ENCODE measurements at places on chromosomes 11 and 22. TPM values are rescaled to one million over a fixed set of nuclear protein-coding genes. Genes with fewer than 3 reads are reported as not detected.
A peak's percentile ranks its signal among the peaks of the same experiment; 100 is the strongest.

DNA sequence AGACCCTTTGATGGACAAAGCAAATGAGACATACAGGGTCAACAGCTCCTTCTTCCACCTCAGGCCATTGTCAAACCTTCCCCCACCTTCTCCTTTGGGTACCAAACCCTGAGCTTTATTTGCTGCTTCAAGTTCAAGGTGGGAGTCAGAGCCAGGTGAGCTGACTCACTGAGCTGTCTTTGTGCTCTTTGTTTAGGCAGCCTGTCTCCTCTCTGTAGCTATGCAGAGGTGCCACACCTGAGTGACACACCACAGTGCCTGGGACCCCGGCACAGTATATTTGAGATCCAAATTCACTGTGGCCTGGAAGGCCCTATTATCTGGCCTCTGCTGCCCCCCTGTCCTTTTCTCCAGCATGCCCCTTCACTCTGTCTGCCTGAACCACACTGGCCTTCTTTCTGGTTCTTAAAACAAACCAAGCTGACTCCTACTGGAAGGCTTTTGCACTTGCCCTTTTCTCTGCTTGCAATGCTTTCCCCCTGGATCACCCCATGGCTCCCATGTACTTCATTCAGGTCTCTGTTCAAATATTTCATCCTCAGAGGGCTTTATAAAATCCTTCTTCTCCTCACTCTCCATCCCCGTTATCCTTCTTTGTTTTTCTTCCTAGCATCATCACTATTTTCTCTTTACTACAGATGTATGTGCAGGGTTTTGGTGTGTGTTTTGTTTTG is 16.1 kb downstream of the LMO2 start:
- no peak for DNase-seq

GRCh38 chr22:32849501-32849900 is 48.0 kb downstream of the TIMP3 start:
- no peak for DNase-seq

GRCh38 chr11:2931771-2932738 is 2.8 kb upstream of the PHLDA2 start:
- no peak for DNase-seq

- DNase-seq, result no peak
Observed at GRCh38 chr22:48888466-48889208, 939.0 kb downstream of the BRD1 start.

DNA sequence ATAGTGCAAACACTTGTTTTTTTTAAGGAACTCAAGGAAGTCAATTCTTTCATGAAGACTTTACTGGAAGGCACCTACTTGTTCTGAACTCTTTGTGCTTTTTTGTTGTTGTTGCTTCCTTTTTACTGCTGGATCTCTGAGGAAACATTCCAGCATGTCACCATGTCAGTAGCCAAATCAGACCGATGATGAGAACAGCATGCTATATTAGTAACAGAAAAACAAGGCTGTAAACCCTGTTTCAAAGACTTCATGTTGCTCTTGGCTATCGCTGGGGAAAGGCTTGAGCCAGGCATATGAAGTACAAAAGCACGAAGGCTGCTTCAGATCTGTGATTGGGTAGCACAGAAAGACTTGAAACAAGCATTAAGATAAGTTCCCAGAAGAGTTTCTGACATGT is 125.6 kb upstream of the SLC5A12 start:
- DNase-seq, result no peak

- DNase-seq, result no peak
Observed at GRCh38 chr11:8106679-8107078, 25.7 kb downstream of the TUB start.

GRCh38 chr11:68840661-68841653 is 759 bp downstream of the CPT1A start:
- DNase-seq, result no peak

DNA sequence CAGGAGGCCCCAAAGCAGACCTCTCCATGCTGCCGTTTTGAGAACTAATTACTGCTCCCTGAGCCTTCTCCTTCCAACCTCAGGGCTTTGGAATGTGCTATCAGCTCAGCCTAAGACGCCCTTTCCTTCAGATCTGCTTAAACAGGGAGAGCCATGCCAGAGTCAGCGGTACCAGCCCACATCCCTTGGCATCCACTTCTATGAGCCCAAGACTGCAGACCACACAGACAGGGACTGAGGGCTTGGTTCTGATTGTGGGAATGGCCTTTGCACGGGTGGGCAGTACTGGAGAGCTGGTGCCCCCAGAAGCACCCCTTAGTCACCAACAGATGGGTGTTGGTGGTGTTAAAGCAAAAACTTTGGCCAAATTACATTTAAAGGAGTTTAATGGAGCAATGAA is 146.5 kb downstream of the TTC17 start:
- no peak for DNase-seq

DNA sequence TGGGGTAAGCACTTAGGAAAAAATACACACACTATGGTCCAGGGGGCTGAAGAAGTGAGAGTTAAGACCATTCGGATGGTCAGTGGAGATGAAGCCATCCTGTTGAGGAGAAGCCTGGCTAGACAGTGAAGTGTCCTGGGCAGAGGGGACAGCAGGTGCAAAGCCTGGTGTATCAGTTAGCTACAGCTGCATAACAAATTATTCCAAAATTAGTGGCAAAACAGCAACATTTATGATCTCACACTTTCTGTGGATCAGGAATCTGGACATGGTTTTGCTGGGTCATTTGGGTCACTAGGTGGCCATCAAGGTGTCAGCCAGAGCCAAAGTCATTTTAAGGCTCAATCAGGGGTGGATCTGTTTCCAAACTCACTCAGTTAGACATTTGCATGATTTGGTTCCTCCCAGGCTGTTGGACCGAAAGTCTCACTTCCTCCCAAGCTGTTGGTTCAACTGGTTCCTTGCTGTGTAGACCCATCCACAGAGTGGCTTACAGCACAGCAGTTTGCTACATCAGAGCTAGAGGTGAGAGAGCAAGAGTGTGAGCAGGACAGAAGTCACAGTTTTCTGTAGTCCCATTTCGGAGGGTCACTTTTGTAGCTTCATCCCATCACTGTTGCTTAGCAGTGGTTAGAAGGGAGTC is 80.1 kb upstream of the ALX4 start:
- no peak for DNase-seq

DNA sequence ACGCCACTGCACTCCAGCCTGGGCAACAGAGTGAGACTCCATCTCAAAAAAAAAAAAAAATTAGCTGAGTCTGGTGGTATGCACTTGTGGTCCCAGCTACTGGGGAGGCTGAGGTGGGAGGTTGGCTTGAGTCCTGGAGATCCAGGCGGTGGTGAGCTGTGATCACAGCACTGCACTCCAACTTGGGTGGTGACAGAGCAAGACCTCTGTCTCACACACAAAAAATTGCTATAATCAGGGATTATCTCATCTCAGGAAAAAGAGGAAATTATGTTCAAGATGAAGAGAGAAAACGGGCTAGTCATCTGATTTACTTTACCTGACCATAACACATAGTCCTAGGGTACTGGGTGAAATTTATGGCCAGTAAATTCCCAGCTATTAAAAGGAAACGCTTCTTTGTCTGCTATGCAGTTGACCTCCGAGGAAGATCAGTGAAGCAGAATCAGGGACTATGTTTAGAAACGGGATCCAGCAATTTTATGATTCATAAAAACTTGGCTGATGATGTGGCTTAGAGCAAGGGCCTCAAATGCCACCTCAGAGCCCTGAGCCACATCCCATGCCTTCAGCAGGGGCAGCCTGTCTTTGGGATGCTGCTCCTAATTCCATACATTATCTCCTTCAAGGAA is 386.2 kb downstream of the NTM start:
- no peak for DNase-seq

- no peak for DNase-seq
Observed at GRCh38 chr11:73578592-73579185, 19.2 kb downstream of the FAM168A start.

DNA sequence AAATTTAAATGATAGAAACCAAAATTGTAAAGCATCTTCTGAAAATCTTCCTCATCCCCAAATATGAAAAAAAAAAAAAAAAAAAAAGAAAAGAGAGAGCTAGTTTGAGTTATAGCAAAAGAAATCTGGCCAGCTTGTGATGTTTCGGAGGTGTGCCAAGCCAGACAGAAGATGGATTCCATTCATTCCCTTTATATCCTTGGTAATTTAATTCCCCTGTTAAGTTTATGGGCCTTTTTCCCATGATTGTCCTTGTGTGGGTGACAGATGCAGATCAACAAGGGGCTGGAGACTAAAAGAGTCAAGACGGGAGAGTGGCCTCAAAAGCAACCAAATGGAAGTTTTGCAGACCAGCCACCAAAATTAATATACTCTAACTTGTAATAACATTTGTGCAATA is 47.6 kb upstream of the PARVA start:
- DNase-seq, result no peak

- DNase-seq, result peak; percentile 48
Observed at GRCh38 chr11:83819931-83820549, 533.9 kb upstream of the CCDC90B start.

- DNase-seq, result no peak
Observed at GRCh38 chr11:67654225-67654624, 3.7 kb upstream of the ACY3 start.

- no peak for DNase-seq
Observed at GRCh38 chr11:119480380-119481020, 57.5 kb upstream of the THY1 start.

DNA sequence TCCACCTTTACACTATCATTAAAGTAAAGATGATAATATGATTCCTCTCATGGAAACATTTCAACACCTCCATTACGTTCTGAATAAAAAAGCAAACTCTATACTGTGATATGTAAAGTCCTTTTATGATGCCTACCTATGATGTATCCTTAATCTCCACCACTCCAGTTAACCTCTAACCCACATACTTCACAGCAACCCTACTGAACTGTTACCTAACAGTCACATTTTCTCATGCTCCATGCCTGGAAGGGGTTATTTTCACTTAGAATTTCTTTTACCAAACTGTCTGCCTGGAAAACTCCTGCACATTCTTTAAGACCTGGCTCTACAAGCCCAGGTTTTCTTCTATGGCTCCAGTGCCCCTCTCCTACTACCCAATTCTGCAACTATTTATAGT is 129.1 kb downstream of the FCHSD2 start:
- no peak for DNase-seq

GRCh38 chr11:129067454-129067853 is 124.7 kb downstream of the ARHGAP32 start:
- no peak for DNase-seq

GRCh38 chr11:30454111-30454510 is 131.2 kb downstream of the ARL14EP start:
- no peak for DNase-seq

DNA sequence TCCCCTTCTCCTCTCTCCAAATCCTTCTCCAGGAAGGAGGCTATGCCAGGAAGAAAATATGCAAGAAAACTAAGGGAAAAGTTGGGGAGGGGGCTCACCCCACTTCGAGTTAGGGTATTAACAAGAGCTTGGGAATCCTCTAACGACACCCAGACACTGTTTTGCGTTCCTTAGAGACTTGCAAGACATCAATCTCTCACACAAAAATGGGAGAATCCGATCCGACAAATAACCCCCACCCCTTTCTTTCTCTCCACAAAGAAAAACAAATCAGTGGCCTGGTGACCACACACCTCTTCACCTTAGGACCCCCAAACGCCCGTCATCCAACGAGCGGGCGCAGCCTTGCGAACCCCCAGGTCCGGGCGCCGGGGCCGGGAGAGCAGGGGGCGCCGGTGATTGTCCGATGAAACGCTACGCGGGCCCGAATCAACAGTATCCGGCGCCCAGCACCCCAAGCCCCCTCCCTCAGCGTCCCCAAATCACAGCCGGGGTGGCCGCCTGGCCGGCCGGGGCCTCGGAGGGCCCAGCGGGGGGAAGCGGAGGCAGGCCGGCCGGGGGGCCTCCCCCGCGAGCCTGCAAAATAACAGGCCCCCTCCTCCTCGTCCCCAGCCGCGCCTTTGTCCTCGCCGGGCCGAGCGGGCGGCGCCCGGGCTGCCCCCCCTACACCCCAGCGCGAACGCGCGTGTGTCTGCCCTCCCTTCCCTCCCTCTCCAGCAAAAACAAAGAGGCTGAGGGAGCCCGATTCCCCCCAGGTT is 690 bp downstream of the CSNK1E start:
- no peak for DNase-seq

- DNase-seq, result peak; percentile 62
Observed at GRCh38 chr22:31346255-31346732, at the start of gene PATZ1. Gene PATZ1, minus strand, starts transcription at chr22:31346346. Its CDS starts 744 bp downstream, at chr22:31345602.

GRCh38 chr11:68457216-68457897 is 3.2 kb upstream of the PPP6R3 start:
- no peak for DNase-seq

- DNase-seq, result no peak
Observed at GRCh38 chr11:90428836-90429235, 206.0 kb upstream of the CHORDC1 start.

SLC1A2 gene
- total RNA-seq, result 1.7 TPM

MB gene
- total RNA-seq, result not detected

CARD18 gene
- not detected for total RNA-seq

TRIM21 gene
- 40.5 TPM for total RNA-seq

CARD16 gene
- 105 TPM for total RNA-seq

KCNE3 gene
- total RNA-seq, result 0.08 TPM

TMEM25 gene
- 8.9 TPM for total RNA-seq

THOC5 gene
- 39.8 TPM for total RNA-seq

POLA2 gene
- total RNA-seq, result 33.0 TPM

BTBD18 gene
- not detected for total RNA-seq

SYT12 gene
- 0.08 TPM for total RNA-seq

Measured in H4 (cell line).